ENCODE measurements at places on chromosomes 7 and 10.

DNA sequence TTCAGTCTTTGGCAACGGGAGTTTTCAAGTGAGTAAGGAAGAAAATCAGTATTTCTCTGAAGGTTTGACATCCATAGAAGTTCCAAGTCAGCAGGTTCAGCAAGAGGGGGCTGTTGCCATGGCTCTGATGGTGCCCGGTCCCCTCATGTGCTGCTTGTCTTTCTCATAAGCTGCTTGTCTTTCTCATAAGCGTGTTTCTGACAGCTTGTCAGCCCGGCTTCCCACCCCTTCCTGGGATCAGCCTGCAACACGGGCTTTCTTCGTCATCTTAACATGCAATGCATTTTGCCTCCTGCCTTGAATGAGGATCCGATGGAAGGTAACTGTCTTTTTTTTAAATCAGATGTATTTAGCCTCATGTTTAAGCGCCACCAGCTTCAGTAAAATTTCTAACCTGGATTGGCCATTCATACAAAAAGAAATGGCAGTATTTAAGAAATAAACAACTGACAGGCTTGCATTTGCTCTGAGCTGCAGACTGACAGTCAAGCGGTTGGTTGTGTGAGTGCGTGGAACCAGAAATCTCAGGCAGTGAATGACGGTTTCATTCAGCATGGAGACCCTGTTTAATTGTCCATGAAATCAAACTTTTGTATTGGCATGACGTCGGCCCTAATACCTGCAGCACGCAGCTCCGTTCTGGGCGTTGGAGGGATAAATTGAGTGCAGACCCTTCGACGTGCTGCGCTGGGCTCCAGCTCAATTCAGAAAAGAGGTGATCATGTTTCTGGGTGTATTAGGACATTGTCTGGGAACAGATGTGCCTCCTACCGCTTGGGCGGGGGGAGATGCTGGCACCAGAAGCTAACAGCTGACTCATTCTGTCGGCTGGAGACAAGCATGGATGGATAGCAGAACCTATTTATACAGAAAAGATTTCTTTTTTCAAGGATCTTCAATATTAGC, 454.7 kb upstream of the FOXK1 start:
- no peak for DNase-seq

DNA sequence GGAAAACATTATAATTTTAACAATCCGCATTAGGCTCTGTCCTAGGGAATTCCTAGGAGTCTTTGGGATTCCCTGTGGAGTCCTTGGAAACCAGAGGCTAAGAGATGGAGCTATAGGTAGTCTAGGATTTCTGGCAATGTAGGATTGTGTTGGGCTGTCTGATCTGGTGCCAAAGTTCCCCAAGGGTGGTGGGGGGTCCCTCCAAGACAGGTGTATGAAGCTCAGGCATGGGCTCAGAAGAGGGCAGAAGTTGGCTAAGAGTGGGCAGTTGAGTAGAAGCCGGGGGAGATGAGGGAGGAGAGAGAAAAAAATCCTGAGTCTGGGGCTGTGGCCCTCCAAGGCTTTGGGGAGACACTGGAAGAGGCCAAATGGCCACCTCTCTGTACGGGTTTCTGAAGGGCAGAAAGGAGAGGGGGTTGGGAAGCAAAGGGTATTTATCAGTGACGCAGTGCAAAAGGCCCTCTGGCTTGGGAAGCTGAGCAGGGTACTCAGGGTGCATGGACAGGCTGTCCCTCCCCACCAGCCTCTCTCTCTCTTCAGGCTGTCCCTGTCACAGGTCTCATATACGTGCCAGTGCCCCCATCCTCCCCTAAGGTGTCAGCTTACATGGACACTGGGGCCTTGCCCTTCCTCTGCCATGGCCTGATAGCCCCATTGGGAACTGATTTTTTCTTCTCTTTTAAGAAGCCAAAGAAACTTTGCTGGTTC, 929 bp downstream of the HOXA6 start:
- DNase-seq: no peak

DNA sequence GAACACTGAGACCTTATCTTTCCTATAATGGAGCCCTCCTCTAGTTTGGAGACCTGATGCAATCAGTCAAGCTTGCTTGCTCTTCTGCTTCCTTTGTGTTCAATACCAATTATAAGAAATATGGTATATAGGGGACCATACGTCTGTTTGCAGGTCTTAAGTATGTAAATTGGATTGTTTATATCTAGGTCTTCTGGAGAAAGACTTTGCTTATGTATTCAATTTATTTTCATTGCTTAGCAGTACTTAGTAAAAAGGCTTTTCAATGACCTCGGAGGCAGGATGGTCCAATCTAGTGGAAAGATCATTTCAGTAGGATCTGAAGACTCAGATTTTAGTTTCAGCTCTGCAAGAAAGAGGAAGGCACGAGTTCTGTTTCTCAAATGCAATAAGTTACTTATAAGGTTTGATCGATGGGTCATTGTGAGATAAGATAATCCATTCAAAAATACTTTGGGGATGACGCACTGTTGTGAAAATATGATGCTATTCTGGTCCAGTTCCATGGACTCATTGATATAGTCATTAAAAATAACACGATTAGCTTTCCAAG, 571.6 kb downstream of the SH2D4B start:
- no peak for DNase-seq

DNA sequence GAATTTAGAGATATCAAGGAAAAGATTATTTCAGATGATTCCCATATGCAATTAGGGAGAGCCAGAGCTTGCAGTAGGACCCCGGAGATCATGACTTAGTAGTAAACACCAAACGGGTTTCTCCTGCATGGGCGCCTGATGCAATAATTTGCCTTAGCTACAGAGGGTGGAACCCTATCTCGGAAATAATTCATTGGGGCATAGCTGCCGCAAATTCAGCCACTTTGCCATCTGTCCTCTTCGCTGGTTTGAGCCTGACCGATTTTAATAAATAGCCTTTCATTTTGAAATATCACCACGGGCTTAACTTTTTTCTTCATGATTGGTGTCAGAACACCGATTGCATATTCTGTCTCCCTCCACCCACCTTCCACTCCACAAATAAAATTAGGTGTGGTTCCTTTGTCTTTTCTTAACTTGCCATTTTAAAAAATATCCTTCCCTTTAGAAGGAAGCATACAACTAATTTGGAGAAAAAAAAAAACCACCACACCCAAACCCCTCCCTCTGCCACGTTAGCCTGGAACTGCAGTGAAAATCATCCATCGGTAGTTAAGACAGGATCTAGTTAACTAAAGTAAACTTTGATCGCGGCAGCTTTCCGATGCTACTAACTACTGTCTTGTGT, 1.4 kb downstream of the GARS1 start:
- peak; percentile 31 for DNase-seq

- no peak for DNase-seq
These were observed 637 bp downstream of the HSPA14 start for GRCh38 chr10:14838582-14839304.

DNA sequence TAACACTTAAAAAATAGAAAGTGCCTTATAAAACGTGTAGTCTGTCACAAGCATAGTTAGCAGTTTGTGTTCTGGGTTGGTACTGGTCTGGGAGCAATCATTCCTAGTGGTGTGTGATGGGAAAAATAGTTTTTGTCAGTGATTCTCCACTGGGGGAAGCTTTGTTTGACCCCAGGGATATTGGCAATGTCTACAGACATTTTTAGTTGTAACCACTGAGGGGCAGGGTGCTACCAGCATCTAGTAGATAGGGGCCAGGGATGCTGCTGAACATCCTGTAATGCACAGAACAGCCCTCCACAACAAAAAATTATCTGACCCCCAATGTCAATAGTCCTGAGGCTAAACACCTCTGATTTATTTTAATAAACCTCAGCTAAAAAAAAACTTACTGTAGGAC, 51.6 kb upstream of the CREB5 start:
- DNase-seq: no peak

DNA sequence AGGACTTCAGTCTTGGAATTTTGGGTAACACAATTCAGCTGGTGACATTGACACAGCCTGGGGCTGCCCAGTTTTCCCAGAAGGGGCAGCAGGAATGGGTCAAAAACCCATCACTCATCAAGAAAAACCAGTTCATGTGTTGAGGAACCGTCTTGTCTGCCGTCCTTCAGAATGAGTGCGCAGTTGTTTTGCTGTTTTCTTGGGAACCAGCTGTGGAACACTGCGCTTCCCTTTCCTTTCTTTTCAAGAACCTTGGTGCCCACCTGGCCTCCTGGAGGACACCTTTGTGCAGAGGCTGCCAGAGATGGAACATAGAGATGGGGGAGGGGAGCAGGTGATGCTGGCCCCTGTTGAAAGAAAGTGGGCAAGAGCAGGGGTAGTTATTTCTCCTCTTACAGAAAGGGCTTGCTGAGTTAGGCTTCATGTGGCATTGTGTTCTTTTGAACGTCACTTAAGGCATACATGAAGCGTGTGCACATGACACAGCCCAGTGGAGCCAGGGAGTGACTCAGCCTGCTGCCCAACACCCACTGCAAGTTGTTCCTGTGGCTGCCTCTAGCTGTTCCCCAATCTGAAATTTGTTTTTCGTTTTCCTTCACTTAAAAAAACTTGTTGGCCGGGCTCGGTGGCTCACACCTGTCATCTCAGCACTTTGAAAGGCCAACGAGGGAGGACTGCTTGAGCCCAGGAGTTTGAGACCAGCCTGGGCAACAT, 87.4 kb upstream of the TNS3 start:
- DNase-seq: no peak

- no peak for DNase-seq
These were observed 87.8 kb upstream of the RHEB start for GRCh38 chr7:151607464-151607867.

DNA sequence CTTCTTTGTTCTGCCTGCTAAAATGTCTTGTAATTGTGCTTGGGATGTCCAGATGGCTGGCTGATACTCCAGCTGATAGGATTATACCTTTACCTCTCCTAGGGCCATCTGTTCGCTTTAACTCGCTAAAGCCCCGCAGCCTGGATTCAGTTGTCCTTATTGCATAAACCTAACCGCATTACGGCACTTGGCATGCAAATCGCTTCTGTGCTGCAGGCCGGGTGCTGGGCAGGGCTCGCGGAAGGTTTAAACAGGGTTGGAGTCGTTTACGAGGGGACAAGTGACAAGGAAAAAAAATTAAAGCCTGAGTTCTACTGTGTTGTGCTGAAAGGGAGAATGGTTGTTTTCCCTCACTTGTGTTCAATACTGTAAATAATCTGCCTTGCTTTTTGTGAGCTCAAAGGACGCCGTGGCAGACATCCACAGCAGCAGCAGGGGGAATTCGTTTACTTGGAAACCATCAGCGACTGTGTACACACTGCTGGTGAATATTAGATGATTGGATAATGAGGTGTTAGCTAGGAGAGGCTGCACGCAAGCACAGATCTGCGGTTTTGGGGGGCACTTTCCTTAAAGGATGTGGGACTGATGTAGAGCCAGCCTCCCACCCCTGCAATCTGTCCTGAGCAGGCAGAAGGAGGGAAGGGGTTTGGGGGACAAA, 93.0 kb downstream of the EBF3 start:
- no peak for DNase-seq

- DNase-seq: no peak
These were observed 37.5 kb upstream of the SUN1 start for GRCh38 chr7:794671-795329.

GRCh38 chr10:5545011-5545410, 20.2 kb downstream of the CALML3 start:
- no peak for DNase-seq

- DNase-seq: no peak
These were observed 93.9 kb downstream of the DNAJB6 start for GRCh38 chr7:157430721-157431120.

DNA sequence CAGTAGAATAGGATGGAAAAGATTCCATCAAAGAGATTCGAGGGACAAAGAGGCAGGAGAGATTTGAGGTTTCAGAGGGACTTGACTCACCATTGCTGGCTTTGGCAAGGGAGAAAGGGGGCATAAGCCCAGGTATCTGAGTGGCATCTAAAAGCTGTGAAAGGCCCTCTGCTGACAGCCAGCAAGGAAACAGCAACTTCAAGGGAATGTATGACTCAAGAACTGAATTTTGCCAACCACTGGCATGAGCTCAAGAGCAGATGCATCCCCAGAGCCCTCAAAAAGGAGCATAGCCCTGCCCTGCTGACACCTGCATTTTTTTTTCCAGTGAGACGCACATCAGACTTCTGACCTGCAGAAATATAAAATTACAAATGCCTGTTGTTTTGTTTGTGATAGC, 19.6 kb upstream of the ADAM12 start:
- no peak for DNase-seq

DNA sequence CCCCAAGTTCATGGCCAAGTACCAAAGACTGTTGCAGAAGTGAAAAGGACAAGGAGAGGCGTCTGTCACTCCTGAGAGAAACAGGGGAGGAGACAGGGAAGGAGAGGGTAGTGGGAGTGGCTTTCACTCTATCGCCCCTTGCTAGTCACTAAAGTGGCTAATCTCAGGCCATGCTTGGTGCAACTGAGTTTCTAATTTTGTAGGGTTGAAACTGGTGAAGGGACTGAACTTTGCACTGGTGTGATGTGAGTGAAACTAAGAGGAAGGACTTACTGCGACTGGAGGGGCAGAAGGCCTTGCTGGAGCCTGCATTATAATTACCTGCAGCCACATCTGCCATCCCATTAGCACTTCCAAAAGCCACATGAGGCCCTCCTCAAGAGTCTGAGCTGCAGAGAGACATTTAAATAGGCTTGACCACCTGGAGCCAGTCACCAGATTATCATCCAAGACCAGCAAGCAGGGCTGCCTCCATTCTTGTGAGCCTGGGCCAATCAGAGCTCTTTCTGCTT, 107.2 kb upstream of the EEPD1 start:
- DNase-seq: no peak
